SK-N-MC (cell line): ENCODE measurements at places on chromosomes 1 and 21.

DNA sequence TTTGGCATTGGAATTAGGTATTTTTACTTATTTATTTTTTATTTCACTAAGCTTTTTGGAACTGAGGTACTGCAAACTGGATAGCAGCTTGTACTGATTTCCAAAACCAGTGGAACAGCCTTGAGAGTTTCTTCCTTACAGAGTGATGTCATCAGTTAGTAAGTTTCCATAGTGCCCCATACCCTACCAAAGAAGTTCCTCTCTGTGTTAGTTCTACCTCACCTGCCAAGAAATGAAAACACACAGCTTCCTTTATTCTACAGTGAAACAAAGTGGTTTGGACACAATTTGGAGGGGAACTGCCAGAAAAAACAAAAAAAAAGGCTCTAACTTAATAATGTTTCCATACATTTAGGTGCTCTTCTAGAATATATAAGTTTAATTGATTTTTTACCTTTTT, 430.9 kb upstream of the ADGRL2 start:
- DNase-seq, result no peak

DNA sequence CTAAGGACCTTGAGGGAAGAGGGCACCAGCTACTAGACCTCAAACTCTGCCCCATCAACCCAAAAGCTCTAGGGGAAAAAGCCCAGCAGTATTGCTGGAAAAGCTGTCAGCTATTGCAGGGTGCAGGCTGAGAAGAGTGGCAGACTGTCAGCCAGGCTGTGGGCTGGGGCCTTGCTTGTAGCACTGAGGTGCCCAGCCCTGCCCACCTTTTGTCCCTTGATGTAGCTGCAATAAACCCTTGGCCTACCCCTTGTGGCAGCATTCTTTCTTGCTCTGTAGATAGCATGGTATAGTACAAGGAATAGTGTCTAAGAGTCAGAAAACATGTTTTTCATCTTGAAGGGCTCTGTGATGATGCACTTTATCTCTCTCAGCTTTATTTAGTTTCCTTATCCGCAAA, 39.4 kb downstream of the CDC14A start:
- no peak for DNase-seq

DNA sequence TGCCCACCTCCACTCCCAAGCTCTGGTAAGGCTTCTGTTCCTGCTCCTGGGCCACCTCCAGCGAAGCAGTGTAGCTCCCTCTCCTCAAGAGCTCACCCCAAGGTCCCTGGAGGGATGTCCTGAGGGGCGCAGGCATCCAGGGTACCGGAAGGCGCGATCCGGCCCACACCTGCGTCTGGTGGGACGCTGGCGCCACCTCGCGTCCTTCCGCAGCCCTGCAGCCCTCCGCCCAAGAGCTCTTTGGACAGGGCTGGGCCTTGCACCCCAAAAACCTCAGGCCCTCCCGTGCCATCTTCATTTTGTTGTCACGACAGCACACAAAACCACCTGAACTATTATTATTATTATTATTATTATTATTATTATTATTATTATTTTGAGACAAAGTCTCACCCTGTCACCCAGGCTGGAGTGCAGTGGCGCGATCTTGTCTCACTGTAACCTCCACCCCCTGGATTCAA, 49.2 kb upstream of the PAX7 start:
- DNase-seq, result no peak

- DNase-seq, result no peak
Measured at GRCh38 chr1:3657096-3657475, 4.8 kb downstream of the TP73 start.

DNA sequence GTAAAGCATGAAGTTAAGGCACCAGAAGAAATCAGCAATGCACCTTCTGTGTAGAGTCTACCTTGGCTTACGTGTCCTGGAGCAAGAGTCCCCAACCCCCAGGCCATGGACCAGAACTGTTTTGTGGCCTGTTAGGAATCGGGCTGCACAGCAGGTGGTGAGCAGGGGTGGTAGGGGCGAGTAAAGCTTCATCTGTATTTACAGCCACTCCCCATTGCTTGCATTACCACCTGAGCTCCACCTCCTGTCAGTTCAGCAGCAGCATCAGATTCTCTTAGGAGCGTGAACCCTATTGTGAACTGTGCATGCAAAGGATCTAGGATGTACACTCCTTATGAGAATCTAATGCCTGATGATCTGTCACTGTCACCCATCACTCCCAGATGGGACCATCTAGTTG, 21.5 kb downstream of the ZMYND12 start:
- DNase-seq, result no peak

GRCh38 chr1:92975551-92976232, 14.4 kb upstream of the DIPK1A start:
- DNase-seq, result no peak

- no peak for DNase-seq
Measured at GRCh38 chr1:170238704-170239391, 93.1 kb downstream of the NTMT2 start.

- no peak for DNase-seq
Measured at GRCh38 chr1:26853156-26853555, 9.8 kb upstream of the SFN start.

GRCh38 chr1:85708829-85709227, 595 bp upstream of the ZNHIT6 start:
- no peak for DNase-seq

DNA sequence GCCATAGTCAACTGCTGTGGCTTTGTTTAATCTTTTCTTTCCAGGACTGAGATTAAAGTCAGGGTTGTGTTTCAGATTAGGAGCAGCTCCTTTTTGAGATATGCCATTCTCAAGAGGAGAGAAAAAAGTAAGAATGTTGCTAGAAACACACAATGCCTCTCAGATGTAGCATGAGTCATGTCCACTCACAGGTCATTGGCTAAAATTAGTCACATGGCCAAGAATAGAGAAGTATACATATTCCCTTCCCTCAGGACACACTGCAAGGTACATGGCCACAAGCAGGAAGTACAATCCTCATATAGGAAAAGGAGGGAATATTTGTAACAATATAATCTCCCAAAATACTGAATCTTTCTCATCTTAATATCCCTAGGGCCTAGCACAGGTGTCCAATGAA, 141.9 kb upstream of the PTBP2 start:
- no peak for DNase-seq

DNA sequence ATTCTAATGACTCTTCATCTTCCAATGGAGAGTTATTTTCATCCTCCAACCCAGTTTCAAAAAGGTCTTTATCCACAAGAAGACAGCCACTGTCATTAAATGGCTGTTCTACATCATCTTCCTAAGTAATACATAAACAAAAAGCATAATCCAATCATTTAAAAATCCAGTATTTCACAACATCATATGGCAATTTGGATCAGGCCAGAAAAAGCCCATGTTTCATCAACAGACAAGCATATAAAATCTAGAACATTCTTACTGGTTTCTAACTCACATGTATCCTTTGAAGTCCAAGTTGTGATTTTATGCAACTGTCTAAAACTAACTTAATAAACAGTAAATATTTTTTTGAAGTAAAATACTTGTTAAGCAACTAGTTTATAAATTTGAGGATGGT, 6.6 kb downstream of the CLSPN start:
- DNase-seq, result no peak

DNA sequence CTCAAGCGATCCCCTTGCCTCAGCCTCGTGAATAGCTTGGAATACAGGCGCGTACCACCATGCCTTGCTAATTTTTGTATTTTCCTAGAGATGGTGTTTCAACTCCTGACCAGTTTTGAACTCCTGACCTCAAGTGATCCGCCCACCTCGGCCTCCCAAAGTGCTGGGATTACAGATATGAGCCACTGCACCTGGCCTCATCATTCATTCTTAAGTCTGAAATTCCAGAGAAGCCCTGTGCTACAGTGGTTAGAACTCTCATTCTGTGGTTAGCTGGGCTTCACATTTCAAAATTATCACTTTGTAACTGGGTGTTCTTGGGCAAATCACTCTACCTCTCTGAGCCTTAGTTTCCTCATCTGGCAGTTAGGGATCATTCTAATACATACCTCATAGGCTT, 86.1 kb upstream of the POU3F1 start:
- DNase-seq, result no peak

DNA sequence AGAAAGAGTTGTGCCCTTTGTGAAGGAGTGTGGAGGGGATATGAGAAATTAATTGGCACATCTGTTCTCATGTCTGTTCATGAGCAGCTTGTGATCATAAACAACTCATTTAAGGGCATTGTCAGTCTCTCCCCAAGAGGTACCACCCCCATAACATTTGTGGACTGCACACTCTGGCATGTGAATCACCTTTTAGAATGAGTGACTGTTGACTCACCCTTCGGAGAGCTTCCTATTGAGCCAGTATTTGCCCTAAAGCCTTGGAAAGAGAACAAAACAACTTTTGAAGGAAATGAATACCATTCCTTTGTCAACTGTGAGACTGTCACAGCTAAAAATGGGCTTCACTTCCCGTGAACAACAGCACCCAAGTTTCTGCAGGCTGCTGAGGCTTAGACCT, 27.5 kb upstream of the MYSM1 start:
- DNase-seq, result no peak

- DNase-seq, result no peak
Measured at GRCh38 chr1:225480825-225481434, 53.1 kb upstream of the LBR start.

- DNase-seq, result no peak
Measured at GRCh38 chr1:201559679-201560162, 20.8 kb downstream of the NAV1 start.

DNA sequence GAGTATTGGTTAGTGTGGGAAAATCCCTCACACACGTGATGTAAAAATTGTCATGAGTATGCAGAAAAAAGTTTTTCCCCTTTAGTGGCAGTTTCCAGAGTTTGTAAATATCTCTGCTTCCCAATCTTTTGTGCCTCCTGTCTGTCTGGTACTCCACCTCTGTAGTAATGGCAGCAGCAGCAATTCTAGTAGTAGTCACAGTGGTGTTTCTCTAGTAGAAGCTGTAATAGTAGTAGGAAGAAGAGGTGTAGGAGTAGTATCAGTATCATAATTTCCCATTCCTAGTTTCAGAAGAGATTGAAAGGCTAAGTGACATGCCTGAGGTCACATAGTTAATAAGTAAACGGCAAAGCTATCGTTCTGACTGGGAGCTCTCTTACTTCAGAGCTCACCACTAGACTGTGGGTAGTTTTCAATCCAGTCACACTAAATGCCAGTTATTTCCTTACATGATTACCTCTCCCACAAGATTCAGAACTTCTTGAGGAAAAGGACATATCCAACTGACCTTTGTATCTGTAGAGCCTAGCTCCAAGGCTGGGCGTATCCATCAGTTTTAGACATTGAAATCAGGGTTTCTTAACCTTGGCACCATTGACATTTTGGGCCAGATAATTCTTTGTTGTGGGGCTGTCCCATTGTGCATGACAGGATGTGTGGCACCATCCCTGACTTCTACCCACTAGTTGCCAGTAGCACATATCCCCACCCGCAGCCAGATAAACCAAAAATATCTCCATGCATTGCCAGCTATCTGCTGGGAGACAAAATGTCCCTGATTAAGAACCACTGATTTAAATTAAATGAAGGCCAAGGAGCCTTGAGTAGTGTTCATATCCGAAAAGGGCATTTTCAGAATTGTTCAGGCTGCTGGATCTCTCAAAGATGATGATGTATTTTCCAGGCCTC, 135.9 kb downstream of the FGGY start:
- DNase-seq, result no peak

DNA sequence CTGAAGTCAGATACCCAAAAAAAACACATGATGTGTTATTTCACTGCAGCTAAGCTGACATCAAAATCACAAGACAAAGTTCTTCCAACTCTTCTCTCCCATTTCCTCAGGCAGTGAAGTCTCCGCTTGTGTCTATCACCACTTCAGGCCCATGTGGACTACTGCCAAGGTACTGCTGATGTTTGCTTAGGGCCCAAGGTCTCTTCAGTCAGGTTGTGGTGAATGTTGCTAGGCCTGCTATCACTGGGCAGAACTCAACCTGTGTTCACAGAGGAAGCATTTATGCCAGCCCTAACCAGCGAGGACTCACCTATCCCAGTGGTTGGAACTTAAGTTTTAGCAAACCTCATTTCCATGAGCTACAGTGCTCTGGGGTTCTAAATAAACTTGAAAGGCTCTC, 156.5 kb upstream of the BRINP3 start:
- DNase-seq, result no peak

DNA sequence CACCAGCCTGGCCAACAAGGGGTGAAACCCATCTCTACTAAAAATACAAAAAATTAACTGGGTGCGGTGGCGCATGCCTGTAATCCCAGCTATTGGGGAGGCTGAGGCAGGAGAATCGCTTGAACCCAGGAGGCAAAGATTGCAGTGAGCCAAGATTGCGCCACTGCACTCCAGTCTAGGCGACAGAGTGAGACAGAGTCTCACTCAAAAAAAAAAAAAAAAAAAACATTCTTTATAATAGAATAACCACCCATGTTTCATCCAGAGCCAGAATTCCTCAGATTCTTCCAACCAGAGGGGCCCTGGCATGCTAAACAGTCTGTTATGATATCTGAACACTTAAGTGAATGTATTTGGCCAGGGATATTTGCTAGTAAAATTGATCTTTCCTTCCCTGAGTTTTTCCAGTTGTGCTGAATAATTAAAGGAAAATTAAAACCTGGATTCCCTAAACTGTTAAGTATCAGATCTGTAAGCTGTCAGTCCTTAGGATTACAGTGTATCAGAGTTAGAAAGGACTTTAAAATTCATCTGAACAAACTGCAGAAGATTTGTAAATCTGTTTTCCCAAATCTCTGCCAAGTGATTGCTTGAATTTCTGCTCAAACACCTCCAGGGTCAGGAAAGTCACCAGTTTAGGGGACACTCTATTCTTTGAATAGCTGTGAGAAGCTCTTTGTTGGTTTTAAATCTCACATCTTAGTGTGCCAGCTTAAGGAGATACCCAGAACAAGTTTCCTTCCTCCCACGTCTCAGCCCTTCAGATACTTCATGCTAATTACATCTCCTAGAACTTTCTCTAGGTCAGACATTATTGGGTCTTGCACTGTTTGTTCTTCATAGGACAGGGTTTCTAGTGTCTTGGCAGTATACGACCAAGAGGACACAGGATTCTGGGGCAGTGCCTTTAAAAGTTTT, 84.6 kb upstream of the BMP8A start:
- DNase-seq, result no peak

DNA sequence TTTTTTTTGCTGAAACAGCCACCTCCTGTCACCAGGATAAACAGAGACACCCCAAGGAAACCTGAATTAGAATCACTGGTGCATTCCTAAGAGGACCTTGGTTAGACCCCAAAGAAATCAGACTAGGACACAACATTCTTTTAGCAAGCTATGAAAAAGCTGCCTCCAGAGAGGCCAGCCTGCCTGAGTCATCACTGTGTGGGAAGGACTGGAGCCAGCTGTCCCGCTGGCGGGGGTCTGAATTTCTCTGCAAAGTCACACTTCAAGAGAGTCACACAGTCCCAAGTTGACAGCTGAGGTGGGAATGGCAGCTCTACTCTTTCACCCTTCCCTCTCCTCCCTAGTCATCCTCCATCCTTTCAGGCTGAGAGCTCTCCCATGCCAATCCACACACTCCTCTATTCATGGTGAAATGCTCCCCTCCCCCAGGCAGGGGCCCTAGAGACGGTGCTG, 405.0 kb upstream of the POU3F1 start:
- DNase-seq, result no peak

DNA sequence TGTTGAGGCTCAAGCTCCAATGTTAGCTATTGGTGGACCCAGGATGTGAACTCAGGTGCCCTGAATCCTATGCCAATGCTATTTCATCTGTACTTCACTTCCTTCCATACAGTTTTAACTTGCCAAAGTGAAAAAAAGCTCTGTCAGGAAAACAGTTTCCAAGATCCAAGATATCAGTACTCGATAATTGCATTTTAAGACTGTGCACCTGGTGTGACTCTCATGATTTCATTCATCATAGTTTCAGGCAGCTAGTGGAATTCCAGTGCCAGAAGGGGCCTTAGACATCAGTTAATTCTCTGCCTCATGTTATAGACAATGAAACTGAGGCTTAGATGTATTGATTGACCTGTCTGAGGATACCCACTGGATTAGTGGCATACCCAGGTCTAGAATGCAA, 26.5 kb upstream of the LEPR start:
- DNase-seq, result no peak
